ENCODE measurements at places on chromosomes 11 and 22.

- DNase-seq, result no peak
Observed at GRCh38 chr11:101775033-101775432, 139.8 kb upstream of the CEP126 start.

GRCh38 chr22:48703265-48703941, 1124.3 kb downstream of the BRD1 start:
- DNase-seq, result no peak

- DNase-seq, result no peak
Observed at GRCh38 chr11:132330515-132330914, 960.1 kb downstream of the NTM start.

DNA sequence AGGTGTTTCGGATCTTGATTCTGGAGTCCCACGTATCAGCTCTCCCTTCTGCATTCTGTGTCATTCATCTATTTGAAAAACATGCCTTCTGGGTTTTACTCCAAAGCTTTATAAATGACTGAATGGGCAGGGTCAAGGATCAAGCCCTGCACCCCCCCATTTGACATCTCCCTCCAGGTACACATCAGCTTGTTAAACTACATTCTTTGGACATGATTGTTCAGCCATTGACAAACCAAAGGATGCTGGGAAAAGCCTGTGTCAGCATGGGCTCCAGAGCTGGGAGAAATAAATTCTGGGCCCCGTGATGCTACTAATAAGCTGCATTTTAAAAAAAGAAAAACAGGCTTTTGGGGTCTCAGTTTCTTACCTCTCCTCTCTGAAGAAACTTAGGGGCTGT, 103.7 kb downstream of the DSCAML1 start:
- DNase-seq, result no peak

- no peak for DNase-seq
Observed at GRCh38 chr11:79467761-79468160, 26.9 kb upstream of the TENM4 start.

DNA sequence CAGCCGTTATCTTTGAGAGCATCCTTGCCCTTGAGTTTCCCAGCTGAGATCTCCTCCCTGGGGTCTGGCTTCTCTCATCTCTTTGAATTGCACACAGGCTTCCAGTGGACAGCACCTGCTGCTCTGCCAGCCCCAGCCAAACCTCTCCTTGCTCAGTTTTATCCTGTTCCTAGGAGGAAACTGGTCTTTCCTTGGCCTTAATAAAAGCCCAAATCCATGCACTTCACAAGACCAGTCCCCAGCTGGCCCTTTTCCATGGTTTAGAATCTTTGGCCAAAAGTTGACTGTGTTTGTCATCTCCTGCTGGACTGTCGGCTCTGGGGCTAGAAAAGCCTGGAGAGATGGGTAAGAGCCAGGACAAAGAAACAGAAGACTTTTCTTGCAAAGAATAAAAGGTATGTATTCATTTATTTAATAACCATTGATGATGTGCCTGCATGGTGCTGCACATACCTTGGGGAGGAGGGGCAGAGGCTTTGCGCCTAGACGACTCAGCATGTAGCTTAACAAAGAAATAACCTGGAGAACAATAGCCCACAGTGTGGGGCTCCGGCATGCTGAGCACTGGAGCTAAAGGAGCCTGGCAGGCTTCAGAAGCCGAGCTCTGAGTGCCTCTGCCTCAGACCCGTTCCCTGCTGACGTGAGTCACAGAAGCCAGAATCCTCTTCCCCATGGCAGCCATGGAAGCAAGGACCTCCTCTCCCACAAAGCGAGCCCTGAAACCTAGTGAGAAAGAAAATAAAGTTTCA, 319.3 kb upstream of the B3GAT1 start:
- DNase-seq, result no peak

DNA sequence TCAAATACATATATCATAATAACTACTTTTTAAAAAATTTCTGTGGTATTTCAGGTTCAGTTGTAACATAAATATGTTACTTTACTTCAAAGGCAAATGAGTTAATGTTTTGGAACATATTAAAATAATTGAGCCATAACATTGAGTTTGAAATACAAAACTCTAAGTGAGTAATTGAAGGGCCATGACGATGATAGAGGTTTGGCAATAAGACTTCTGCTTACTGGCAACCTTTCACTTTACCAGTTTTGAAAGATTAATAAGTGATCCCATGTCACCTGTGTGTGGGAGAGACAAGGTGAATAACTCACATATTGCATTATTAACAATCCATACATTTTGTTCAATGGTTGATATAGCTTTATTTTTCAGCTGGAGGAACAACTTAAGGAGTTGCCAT, 144.4 kb downstream of the GRIA4 start:
- no peak for DNase-seq

DNA sequence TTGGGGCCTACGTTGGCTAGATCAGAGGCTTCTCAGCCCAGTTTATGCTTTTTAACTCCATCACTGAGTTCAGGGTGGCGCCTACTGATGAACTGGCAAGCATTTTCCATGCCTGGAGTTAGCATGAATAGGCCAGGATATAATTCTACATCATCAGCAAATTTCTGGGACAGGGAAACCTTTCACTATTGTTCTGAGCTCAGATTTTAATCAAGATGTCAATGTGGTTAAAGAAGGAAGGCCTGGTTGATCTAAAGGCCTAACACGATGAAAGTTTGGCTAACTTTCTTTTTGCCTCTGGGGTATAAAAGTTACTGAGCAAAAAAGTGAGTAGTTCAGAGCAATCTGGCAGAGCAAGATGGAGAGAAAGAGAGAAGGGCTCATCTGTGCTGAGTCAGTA, 21.7 kb upstream of the IFITM3 start:
- DNase-seq, result no peak

DNA sequence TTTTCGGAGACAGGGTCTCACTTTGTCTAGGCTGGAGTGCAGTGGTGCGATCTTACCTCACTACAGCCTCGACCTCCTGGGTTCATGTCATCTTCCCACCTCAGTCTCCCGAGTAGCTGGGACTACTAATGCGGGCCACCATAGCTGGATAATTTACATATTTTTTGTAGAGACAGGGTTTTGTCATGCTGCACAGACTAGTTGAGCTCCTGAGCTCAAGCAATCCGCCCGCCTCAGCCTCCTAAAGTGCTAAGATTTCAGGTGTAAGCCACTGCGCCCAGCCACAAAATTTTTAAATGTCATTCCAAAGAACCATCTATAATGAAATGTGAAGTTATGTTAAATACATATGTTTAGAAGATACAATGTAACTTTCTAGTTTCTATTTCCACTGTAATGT, 4747.7 kb upstream of the OR11H1 start:
- no peak for DNase-seq

DNA sequence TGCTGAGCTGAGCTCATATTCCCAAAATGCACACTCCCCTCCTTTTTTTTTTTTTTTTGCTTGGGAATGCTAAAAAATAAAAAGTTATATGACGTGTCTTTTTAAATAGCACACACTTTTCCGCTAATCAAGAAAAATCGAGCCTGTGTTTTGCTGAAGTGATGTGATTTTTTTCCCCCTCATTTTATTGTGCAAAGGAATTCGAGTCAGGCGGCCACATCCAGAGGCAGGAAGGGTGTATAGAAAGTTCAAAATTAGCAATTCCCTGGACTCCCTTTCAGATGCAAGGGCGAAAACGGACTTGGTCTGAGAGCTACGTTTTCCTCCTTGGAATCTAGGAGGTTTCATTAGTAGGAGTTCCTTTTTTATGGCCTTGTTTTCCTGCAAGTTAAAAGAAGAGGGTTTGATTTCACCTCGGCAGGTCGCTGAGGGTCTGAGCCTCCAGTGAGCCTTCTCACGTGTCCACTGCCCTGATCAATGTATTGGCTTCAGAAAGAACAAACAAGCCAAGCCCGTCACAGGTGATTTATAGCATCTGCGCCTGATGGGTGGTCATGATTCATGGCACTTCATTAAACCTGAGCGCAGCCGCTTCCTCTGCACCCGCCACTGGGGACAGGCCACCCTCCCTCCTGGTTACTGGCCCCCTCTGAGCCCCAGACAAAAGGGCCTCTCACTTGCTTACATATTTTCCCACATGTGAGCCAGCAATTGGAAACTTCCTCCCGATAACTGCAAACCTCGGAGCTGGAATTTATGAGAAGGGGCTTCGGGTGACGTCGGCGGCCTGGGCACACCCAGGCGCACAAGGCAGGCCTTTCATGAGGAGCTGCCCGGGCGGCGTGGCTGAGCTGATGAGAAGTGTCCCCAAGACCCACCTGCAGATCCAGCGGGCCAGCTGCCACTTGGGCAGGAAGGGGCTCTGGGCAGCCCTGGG, 64.4 kb upstream of the LINC01488 start:
- DNase-seq, result no peak

GRCh38 chr11:41306431-41306830, 153.0 kb downstream of the LRRC4C start:
- DNase-seq, result no peak

DNA sequence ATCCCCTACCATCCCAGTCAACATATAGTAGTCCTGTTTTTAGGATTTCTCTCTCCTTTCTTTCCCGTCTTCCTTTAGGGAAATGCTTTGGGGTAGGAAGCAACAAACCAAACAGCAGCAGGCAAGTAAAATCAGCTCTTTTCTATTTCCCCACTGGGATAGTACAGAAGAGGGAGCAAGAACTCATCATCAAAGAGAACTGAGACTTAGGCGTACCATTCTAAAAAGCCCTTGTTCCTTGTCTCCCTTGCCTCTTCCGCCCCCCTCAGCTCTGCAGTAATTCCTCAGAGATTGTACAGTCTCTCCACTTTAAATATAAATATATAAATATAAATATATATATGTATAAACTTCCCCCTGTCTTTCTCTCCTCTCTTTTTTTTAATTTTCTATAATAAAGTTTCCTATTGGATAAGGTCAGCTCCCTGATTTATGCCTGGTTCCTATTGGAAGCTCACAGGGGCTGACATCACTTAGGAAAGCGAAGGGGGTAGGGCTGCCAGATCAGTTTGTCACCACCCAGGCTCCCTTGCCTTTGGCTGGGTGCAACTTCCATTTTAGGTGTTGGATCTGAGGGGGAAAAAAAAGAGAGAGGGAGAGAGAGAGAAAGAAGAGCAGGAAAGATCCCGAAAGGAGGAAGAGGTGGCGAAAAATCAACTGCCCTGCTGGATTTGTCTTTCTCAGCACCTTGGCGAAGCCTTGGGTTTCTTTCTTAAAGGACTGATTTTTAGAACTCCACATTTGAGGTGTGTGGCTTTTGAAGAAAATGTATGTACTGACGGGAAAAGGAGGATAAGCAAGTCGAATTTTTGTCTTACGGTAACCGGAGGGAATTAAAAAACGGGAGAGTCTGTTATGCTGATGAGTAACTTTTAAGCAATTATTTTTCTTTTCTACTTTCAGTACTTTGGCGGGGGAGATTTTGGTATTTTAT, at the start of gene CTNND1:
TSS of gene CTNND1 (plus strand) at position 502 of the 934 bp plus-strand sequence. CDS start 29,677 bp downstream, outside the sequence.
- peak; percentile 96 for DNase-seq

GRCh38 chr11:125091247-125091876, 20.1 kb downstream of the TMEM218 start:
- peak; percentile 70 for DNase-seq

- DNase-seq, result no peak
Observed at GRCh38 chr11:61083601-61084147, 18.6 kb upstream of the CD5 start.

DNA sequence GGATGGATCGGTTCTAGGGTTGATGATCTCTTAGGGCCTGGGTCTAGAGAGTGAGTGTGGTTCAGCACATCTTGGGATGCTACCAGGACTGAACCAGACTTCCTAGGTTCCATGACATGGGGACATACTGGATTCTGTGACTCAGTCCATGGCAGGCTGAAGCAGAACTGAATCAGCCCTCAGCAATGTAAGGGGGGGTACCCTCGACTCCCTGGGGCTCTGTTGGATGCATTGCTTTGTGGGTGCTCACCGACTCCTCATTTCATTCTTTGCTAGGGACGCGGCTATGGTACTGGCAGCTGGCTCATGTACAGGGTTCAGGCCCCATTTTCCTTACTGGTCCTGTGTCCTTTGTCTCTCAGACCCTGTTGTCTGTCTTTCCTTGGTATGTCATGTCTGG, 733 bp upstream of the GRAMD1B start:
- DNase-seq, result no peak

- DNase-seq, result no peak
Observed at GRCh38 chr22:36858156-36858555, 2.6 kb upstream of the NCF4 start.

- no peak for DNase-seq
Observed at GRCh38 chr11:86179646-86180064, 64.9 kb upstream of the EED start.

- DNase-seq, result no peak
Observed at GRCh38 chr11:18785411-18785810, 6.2 kb downstream of the PTPN5 start.

DNA sequence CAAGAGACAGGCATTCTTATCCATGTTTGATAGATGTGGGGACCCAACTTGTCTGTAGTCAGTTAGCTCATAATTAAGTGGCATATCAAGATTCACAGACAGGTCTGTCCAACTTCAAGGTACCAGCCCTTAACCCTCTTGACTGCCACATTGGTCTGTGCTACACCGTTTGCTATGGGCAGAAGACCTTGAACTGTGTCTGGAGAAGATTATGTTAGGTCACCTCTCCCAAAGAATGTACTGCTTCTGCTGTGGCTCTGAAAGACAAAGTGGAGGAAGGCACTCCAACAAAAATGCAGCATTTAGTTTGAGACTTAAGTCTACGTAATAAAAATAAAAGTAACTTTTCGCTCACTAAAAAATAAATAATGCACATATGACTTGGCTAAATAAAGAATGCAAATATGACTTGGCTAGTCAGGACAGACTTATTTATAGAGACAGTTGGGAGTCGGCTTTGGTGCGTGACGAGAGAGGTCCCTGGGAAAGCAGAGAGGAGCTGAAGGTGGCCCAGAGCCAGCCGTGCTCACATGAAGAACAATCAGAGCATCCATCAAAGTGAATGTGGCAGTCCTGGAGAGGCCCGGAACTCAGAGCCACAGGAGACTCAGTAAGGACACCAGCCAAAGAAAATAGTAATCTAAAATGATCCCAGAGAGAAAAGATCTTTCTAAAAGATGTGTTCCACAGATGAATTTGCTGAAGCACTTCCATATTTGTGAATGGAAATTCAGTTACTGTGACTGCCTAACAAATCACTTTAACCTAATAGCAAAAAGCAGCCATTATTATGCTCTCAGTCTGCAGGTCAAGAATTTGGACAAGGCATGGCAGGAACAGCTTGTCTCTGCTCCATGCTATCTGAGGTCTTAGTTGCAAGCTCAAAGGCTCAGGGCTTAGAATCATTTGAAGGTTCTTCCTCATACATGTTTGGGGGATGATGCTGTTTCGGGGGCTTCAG, 35.0 kb downstream of the CWC15 start:
- no peak for DNase-seq

GRCh38 chr11:1270476-1270875, 39.0 kb downstream of the TOLLIP start:
- no peak for DNase-seq

GRCh38 chr11:103850419-103851165, 185.8 kb upstream of the DDI1 start:
- DNase-seq, result no peak

- no peak for DNase-seq
Observed at GRCh38 chr22:48510599-48510998, 1317.1 kb downstream of the BRD1 start.

- DNase-seq, result no peak
Observed at GRCh38 chr11:118900535-118901384, 17.1 kb downstream of the CXCR5 start.

GRCh38 chr11:31237819-31238760, 131.4 kb downstream of the DCDC1 start:
- DNase-seq, result no peak
